Mammary epithelial cell (primary cell): ENCODE measurements at places on chromosomes 11 and 22. TPM values are rescaled to one million over a fixed set of nuclear protein-coding genes. Genes with fewer than 3 reads are reported as not detected.

GRCh38 chr22:36955691-36956090 lies 42.3 kb downstream of the CSF2RB start:
- peak; percentile 28 for DNase-seq

The CSF2RB gene
- not detected for total RNA-seq

GRCh38 chr11:8375460-8375859 lies 111.8 kb upstream of the LMO1 start:
- no peak for DNase-seq

The OOSP4A gene
- not detected in 2 replicates for total RNA-seq

GRCh38 chr22:19664406-19664805 lies 49.9 kb upstream of the SEPTIN5 start:
- no peak for DNase-seq

- DNase-seq, result no peak
Observed at GRCh38 chr11:112797092-112797491, 164.1 kb upstream of the NCAM1 start.

- DNase-seq, result no peak
Observed at GRCh38 chr22:39132871-39133524, 19.5 kb downstream of the CBX7 start.

DNA sequence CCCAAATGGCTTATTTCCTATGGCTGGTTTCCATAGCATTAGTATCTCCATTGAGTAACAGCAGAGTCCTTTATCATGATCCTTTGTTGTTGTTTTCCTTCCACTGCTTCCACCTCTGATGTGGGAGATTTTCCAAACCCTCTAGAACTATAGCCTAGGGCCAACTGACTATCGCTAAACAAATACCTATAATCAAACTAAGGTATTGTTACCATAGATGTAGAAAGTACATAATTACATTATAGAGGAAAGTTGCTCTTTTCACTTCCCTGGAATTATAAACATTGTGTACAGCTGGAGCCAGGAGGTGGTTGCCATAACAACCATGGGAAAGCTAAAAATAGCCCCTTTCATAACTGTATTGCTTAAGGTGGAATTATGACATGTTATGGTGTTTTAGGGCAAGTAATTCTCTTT lies 47.0 kb upstream of the ALKBH3 start:
- DNase-seq, result peak; percentile 46

DNA sequence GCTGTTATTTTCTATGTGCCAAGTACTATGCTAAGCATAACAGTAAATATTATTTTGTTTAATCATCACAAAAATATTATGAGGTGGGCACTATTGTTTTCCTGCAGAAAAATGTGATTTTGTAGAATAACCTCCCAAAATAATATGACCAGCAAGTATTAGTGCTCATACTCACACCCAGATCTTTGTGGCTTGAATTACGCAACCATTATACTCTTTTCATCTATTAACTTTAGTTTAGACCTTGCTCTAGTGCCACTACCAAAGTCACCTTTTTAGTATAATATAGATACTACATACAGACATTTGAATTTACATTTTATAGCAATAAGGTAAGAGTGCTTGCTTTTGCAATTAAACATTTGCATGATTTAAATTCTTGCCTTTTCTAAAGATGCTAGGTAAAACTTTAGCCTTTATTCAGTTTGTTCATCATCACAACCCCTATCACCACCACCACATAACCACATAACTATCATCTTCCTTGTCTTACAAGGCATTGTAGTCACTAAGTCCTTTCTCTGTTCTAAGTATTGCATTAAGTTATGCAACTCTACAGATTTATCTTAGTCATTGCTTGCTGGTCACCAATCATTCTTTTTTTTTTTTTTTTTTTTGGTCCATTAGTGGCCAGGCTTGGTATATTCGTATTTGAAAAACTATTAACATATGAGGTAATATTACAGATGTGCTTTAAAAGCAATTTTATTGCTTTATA lies 68.4 kb downstream of the GAS2 start:
- DNase-seq, result no peak

The YPEL1 gene
- total RNA-seq, result under 0.01 TPM

The KCTD14 gene
- total RNA-seq, result 7.2 TPM

- DNase-seq, result no peak
Observed at GRCh38 chr11:10858439-10859325, 829 bp upstream of the ZBED5 start.

GRCh38 chr11:120505801-120506425 lies 5.6 kb upstream of the GRIK4 start:
- no peak for DNase-seq

GRCh38 chr22:39148727-39149535 lies 3.5 kb downstream of the CBX7 start:
- no peak for DNase-seq

- DNase-seq, result no peak
Observed at GRCh38 chr11:12064136-12064953, 46.0 kb upstream of the MICAL2 start.

The RFPL1 gene
- total RNA-seq, result not detected

DNA sequence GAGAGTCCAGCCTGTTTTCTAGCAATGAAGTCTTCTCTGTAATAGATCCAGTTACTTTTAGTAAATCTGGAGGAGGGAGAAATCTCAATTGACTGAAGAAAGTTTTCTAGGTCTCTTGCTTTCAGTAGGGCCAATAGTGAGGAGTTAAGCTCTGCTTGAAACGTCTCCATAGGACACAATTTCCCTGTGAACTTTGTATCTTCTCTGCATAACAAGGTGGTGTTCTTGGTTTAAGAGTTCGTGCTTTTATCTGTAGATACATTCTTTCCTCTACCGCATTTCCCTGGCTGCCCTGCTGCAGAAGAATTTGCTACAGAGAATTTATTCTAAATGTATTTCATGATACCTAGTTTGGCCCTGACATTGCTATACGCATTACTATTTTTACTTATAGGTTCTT lies 183.1 kb downstream of the ARHGAP42 start:
- no peak for DNase-seq

DNA sequence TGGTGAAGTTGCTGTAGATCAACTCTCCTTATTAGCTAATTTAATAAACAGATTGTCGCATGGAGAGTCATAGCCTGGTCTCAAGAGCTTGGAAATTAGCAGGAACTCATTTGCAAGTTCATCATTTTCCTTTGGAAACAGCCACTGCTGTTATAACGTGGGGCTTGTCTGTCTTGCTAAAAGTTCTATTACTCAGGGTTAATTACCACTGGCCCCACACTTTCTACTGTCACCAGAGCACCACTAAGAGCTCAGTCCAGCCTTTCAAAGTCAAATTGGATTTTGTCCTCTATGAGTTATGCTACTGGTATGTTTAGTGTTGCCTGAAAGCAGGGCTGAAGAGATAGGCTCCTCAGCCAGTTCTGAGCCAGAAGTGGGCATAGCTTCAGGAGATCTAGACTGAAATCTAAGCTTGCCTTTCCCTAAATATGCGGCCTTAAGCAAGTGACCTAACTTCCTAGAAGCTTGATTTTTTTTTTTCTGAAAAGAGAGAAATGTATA lies 292.2 kb downstream of the INSC start:
- DNase-seq, result no peak

DNA sequence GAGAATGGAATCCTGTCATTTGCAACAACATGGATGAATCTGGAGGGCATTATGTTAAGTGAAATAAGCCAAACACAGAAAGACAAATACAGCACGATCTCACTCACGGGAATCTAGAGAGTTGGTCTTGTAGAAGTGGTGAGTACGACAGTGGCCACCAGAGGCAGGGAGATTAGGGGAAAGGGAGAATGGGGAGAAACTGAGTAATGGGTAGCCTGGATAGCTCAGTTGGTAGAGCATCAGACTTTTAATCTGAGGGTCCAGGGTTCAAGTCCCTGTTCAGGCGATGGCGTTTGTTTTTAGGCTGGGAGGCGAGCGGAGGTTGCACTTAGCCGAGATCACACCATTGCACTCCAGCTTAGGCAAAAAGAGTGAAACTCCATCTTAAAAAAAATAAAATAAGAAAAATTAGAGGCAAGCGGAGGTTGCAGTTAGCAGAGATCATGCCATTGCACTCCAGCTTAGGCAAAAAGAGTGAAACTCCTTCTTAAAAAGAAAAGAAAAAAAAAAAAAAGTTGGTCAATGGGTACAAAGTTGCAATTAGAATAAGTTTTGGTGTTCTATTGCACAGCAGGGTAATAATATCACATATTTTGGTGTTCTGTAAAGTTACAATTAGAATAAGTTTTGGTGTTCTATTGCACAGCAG lies 95.7 kb upstream of the UBASH3B start:
- DNase-seq, result peak; percentile 20

The BBS1 gene
- 44.2 TPM for total RNA-seq
